Amygdala (tissue), 56 donors: ENCODE measurements at places on chromosomes 3 and 15.

- no peak for DNase-seq
These were observed 64.2 kb upstream of the MME start for GRCh38 chr3:155015776-155016436.

GRCh38 chr3:44415421-44415820 is 62.0 kb downstream of the ZNF445 start:
- DNase-seq: no peak

DNA sequence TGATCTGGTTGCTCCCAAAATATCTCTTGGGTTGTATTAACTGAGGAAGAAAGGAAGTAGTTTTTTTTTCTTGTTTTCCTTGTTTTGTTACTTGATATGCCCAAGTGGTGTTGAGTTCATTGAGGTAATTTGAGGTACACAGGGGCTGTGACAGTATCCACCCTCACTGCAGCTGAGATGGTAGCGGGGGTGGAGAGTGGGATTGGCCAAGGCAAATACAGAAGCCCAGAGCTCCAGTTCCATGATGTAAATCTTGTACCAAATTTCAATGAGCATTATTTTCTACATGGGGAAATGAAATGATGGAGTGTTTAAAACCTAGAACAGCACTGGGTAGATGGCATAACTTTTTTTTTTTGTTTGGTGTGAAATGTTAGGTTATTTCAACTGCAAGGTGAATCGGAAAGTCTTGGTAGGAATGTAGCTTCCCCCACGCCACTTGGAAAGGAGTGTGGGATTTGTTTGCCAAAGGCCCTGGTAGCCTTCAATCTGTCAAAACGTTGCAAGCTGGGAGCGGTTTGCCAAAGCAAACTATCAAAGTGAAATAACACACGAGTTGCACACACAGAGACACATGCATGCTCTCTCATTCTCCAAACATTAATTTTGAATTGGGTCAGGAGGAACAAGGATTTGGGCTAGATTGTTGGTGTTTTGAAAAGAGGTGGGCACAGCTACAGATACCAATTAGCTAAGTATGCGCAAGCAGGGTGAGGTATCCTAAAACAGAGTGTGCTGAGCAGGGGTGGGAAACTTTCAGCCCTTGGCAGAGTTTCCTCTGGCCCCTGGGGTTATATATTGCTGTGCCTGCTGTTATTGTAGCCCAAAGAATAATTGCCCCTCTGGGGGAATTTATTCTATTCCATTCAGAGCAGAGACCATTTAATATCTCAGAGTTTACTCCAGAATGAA is 34.6 kb downstream of the THSD4 start:
- no peak for DNase-seq

DNA sequence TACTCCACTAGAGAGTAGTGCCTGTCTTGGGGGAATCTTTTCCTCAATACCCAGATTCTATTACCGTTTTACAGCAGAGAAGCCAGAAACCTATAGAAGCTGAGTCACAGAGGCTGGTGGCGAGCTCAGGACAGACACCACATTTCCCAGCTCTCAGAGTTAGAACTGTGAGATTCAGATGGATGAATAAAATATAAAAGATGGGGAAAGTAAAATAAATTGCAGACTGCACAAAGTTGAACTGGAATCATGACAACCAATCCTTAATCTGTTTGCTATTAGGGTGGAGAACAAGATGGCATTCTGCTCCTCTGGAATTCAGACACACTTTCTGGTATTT is 40.5 kb upstream of the CMSS1 start:
- no peak for DNase-seq

GRCh38 chr3:25719321-25719720 is 54.6 kb upstream of the TOP2B start:
- no peak for DNase-seq

DNA sequence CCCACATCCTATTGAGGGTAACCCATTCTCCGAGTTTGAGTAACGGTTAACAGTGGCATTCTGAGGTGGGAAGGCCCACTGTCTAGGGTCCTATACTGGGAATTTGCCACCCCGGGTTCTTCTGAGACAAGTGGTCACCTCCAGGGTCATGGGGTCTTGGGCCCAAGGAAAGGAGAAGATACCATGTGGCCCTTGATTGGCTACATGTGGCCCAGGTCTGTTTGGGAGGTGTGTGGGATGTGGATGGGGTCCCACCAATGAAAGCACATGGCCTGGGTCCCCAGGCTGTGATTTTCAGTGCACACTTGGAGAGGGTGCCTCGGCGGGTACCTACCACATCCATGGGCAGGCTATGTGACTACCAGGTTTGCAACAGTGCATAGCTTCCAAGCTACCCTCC is 214.4 kb downstream of the UBE3A start:
- DNase-seq: no peak

GRCh38 chr15:76060118-76060989 is 569 bp downstream of the TMEM266 start:
- DNase-seq: no peak
